ENCODE measurements at places on chromosomes 7 and 10. TPM values are rescaled to one million over a fixed set of nuclear protein-coding genes. Genes with fewer than 3 reads are reported as not detected.

GRCh38 chr10:77197544-77197943 lies 440.1 kb downstream of the KCNMA1 start:
- DNase-seq: no peak

GRCh38 chr7:112414855-112415490 lies 35.3 kb upstream of the IFRD1 start:
- no peak for DNase-seq

GRCh38 chr7:134374291-134374690 lies 57.6 kb upstream of the SLC35B4 start:
- DNase-seq: no peak

DNA sequence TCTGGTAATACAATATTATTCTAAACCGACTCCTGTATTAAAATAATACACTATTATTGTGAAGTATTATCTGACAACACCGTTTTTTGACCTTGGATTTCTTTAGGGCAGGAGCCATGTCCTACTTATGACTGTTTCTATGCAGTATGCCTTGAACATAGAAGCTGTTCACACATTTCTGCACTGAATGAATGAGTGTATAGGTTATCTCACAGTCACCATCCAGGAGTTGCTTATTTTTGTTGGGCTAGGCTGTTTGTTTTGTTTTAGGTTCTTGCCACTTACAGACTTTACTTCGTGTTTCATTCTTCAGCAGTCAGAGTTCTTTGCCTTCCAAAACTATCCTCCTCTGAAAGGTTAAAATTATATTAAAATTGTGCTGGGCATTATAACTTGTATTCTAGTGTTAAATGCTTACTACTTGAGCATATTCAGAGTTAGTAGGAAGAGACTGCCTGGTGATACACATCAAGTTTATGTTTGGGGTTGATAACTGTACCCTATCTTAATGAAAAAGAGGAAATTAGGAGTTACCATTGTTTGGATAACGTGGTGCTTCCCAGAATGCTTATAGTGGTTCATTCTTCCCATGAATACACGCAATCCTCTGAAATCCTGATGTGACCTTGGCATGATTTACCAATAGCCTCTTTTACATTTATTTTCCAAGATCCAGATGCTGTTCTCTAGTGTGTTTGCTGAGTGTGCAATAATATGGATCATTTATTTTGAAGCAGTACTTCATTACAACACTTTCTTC lies 1.7 kb downstream of the RALA start:
- DNase-seq: no peak

DNA sequence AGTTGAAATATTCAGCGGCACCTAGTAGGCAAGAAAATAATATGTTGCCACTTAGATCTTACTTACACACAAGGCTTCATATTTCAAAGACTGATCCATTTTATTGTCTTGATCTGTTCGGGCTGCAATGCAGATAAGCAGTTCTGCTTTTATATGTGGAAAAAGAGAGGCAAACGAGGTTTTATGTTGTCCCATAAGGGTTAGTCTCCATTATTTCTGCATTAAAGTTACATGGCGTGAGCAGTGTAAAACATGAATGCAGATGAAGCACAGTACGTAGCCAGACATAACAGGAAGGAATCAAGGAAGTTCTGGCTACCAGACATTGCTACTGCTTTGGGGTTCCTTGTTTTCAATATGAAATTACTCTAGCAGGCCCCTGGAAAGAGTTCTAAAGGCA lies 224.8 kb downstream of the BBS9 start:
- no peak for DNase-seq

DNA sequence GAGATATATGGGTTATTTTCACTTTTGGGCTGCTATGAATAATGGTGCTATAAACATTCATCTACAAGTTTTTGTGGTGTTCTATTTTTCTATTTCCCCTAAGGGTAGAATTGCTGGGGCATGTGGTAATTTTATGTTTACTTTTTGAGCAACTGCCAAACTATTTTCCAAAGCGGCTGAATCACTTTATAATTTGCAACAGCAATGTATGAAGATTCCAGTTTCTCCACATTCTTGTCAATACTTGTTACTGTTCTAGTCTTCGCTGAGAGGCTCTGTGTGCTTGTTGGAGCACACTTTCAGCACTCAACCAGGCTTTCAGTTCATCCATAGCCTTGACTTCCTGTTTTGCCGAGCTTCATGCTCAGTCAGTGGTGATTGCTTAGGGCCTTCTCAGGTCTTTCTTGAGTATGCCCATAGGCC lies 39.0 kb downstream of the ADK start:
- DNase-seq: no peak

DNA sequence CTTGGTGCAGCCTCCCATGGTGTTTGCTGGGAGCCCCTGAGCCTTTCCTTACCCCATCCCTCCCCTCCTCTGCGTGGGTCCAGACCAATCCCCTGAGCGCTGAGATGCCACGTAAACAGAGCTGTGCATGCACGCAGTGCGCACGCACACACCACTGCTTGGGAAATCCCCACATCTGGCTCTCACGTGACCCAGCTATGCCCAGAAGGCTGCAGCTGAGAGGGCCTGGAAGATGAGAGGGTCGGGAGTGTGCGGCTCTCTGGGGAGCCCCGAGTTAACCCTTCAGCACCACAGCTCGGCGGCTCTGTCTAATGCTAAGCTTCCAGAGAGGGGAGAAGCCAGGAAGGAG lies 177.2 kb downstream of the SH3PXD2A start:
- DNase-seq: peak; percentile 96

- DNase-seq: peak; percentile 22
Observed at GRCh38 chr7:139936760-139937310, 107.8 kb downstream of the TBXAS1 start.

DNA sequence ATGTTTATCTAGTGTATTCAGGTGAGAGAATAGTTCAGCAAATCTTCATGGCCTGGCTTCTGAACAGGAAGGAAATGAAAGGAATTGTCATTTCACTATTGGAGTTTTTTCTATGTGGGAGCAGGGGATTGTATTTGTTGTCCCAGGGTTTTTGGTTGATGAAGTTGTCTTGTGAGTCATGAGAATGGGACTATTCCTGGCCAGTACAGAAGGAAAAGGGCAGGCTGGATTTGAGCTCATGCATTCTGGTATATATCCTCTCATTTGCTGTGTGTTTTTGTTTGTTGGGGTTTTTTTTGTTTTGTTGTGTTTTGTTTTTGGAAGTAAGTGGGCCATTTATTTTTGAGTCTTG lies 101.2 kb upstream of the MKLN1 start:
- DNase-seq: no peak

- DNase-seq: peak; percentile 58
Observed at GRCh38 chr7:2632733-2633537, 1.1 kb downstream of the TTYH3 start.

DNA sequence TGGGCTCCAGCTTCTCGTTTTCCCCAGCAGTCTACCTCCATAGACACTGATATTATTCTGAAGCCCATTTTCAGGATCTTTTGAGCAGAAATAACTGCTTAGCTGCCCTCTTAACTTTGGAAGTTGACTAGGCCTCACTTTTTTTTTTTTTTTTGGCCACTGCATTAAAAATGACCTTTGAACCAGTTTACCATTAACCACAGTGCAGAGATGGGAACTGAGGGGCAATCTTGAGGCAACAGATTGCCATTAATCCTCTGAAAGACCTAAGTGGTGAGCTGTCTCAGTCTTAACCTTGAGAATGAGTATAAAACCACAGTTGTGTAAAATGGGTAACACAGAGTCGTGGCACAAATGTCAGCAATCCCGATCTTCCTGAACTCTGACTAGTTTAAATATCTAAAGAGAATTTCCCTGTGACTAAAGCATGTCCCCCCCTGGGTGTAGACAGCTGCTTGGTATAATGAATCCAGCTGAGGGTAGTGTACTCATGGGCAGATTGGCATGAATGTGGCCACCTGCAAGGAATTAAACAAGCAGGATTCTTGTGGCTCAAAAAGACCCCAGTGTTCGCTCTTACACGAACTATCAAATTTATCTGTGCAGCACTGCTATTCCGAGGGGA lies 46.1 kb upstream of the FMC1 start:
- no peak for DNase-seq

DNA sequence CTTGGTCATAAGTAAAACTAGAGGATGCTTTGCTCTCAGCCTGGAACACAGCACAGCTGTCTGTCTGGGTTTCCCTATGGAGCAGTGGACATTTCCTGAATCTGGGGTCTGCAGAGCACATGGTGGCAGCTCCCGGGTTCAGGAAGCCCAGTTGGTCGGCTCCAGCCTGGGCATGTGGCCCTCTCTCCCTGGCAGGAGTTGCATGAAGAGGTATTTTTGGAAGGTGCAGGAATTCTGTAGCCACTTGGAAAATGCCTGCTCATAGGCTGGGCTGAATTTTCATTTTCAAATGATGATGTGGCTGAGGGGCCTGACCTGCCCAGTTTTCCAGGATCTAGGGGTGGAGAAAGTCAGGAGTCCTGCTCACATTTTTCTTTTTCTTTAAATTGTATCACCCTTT lies 6.7 kb upstream of the TPST1 start:
- DNase-seq: no peak

GRCh38 chr7:74481458-74482196 lies 27.9 kb downstream of the GTF2IRD1 start:
- DNase-seq: no peak

- DNase-seq: no peak
Observed at GRCh38 chr10:60122190-60122589, 215.8 kb upstream of the CCDC6 start.

DNA sequence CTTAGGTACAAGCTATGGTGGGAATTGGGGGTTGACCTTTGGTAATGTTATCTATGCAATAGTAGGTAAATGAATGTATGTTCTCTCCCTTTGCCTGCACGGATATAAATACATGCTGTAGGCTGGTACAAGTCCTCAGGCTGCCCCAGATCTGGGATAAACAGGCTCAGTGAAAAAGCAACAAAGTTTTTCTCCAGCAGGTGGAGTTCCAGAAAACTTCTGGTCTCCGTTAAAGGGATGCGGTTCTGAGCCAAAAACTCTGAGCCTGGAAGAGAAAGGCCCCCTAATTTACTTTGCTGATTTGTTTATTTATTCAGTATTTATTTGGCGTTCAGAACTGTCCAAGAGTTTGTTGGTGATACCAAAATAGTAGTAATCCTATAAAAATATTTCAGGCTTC lies 204.7 kb downstream of the ADRA2A start:
- DNase-seq: no peak

DNA sequence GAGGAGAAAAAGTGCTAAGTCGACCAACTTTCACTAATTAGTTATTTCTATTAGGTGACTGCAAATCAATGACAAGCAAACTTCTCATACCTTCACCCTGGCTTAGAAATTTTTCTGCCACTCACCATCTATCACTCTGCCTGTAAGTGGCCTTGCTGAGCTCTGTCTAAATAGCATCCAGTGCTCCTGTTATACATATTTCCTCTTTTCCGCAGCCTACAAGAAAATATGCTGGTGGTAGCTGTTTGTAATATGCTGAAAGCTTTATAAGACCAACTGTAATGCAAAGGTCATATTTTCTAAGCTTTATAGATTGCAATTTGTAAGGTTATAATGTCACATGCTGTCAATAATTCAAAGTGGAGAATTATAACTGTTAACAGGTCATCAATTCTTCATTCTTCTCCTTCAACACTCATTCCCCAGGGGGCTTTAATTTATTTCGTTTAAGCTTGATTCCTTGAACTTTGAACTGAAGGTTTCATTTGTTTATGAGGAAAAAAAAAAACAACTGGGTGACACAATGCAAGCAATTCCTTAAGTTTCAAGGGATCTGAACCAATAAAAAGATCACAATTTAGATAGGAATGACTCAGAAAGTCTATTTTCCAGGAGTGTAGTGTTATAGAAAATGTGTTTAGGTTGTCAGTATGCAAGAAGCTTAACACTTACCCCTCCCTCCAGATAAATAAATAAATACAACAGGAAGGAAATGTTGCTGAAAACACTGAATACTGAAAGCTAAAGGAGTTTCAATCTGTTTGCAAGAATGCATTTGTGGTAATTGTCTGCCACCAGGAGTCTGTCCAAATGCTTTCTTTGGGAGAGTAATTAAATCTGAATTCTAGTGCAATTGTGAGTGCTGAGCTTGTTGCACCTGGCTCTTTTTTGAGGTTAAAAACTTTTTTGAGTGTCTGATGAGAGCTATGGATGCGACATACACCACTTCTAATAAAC lies 183.7 kb downstream of the SORCS1 start:
- DNase-seq: no peak

GRCh38 chr7:93921186-93921585 lies 349 bp upstream of the GNG11 start:
- DNase-seq: no peak

GRCh38 chr10:30309403-30309802 lies 39.7 kb downstream of the MTPAP start:
- no peak for DNase-seq

DNA sequence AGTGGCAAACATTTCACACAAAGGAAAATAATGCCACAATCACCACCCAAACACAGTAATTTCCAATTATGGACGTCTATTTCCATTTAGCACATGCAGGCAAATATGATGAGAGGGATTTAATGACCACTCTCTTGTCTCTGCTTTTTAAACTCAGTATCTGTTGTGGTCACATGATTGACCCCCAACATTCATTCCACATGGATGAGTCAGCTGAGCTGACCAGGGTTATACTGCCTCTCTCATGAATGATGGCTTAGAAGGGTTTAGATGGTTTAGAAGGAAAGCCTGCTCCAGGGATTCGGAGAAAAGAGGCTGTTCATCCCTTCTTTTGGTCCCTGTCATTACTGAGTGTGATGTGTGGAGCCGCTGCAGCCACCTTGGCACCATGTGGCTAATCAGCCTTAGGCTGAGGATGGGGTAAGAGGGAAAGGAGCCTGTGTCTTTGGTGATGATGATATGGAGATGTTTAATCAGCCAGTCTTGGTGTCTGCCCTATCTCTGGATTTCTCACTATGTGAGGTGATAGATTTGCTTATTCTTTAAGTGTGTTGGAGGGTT lies 38.2 kb upstream of the JAKMIP3 start:
- DNase-seq: no peak

GRCh38 chr7:11749629-11750028 lies 82.4 kb downstream of the THSD7A start:
- DNase-seq: no peak

DNA sequence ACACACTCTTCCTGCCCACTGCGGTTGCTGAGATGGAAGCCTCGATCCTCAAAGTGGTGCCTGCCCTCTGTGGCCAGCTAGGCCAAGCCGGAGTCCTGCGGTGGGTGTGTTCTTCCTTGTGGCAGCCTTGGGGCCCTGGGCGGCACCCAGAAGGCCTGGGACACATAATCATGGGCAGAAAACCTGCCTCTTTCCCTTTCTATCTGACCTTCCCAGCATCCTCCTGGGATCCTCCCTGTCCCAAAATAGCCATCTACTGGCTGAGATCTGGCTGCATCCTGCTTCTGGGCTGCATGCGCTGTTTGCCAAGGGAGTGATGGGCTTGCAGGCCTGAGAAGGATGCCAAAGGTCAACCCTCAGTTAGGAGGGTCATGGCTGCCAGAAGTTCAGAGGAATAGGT lies 23.9 kb downstream of the COL13A1 start:
- no peak for DNase-seq

SERPINE1 gene
- total RNA-seq: 9.1 TPM

ITPRID1 gene
- total RNA-seq: not detected

SUN3 gene
- not detected for total RNA-seq

EGR2 gene
- total RNA-seq: 1.5 TPM

ANKRD30A gene
- total RNA-seq: not detected
